Endodermal cell (in vitro differentiated cells): ENCODE measurements at places on chromosomes 12 and 14. TPM values are rescaled to one million over a fixed set of nuclear protein-coding genes. Genes with fewer than 3 reads are reported as not detected.

DNA sequence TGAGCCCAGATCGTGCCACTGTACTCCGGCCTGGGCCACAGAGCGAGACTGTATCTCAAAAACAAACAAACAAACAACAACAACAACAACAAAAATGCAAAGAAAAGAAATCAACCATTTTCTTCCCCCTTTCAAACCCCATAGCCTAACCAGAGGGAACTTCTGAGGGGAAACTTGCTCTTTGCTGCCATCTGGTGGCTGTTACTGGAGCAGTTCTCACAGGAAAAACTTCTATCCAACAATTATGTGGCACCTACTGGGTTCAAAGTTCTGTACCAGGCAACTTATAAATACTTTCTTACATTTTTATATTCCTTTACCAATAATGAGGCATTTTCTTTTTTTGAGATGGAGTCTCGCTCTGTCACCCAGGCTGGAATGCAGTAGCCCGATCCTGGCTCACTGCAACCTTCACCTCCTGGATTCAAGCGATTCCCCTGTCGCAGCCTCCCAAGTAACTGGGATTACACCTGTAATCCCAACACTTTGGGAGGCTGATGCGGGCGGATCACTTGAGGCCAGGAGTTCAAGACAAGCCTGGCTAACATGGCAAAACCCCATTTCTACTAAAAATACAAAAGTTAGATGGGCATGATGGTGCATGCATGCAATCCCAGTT, 50.9 kb upstream of the BICDL1 start:
- DNase-seq, result peak; percentile 92

GRCh38 chr12:91926848-91927247, 218.8 kb downstream of the BTG1 start:
- DNase-seq, result no peak

KCNMB4 gene
- 9.6 and 13.1 TPM in 2 replicates for total RNA-seq

INSM2 gene
- total RNA-seq, result 0.15 to 0.45 TPM (median 0.21 TPM) in 3 replicates

SDSL gene
- 2.0 and 2.4 TPM in 2 replicates for total RNA-seq

- no peak for DNase-seq
These were observed 34.8 kb downstream of the PLXNC1 start for GRCh38 chr12:94182986-94183707.

E2F7 gene
- total RNA-seq, result 18.0 and 21.2 TPM in 2 replicates

DNA sequence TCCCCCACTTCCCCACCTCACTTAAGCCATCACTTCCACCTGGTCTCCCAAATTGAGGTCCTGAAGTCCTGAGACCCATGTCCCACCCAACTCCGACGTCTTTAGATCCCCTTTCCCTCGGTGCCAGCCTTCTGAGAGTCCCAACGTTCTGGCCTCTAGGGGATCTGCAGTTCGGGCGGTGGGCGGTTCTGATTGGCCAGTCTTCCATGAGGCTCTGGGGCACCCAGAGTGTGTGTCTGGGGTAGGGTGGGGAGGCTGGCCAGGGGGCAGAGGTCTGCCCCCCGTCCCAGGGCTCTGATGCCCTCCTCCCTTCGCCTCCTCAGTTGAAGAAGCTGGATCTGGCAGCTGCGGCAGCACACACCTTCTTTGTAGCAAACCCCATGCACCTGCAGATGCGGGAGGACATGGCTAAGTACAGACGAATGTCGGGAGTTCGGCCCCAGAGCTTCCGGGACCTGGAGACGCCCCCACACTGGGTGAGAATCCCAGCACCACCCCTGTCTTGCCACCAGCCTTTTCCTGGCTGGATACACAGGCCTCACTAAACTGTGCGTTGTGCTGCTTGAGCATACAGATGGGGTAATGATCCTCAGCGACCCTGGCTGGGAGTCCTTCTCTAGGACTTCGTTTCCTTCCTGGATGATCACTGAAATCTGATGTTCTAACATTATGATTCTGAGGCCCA, 1.5 kb downstream of the P3H3 start:
- DNase-seq, result no peak

- no peak for DNase-seq
These were observed 36.4 kb upstream of the P2RX7 start for GRCh38 chr12:121096199-121096798.

DNA sequence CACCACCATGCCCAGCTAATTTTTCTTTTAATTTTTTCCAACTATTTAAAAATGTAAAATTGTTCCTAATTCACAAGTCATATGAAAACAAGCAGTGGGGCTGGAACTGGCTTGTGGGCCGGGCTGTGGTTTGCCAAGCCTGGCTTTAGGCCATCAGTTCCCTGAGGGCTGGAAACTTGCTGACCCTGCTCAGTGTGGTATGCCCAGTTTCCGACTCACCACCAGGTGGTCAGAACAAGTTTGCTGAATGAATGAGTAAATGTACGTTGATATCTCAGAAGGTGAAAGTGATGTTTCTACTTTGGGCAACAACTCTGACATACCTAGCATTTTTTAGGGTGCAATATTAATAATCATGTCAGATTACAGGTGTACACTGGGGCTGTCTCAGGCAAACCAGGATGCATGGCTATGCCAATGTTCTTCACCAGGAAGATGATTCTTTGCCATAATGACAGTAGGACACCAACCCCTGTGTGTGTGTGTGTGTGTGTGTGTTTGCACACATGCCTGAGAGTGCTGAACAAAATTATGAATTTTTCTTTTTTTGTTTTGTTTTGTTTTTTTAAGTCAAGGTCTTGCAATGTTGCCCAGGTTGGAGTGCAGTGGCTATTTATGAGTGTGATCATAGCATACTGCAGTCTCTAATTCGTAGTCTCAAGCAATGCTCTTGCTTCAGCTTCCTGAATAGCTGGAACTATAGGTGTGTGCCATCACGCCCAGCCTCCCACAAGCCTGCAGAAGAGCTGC, 106.1 kb downstream of the PTPN11 start:
- peak; percentile 64 for DNase-seq

DNA sequence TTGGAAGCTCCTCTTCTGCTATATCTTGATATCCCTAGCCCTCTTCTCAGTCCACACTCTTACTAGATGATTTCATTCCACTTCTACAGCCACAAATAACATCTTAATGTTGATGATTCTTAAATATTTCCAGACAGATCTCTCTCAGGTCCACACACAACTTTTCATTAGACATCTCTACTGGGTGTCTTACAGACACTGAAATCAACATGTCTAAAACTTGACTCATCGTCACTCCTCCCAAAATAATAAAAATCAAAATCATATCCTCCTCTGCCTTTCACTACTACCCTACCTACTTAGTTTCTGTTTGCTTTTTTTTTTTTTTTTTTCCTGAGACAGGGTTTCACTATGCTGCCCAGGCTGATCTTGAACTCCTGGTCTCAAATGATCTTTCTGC, 11.9 kb downstream of the PRDM4 start:
- no peak for DNase-seq

- DNase-seq, result no peak
These were observed 44.2 kb downstream of the CCDC175 start for GRCh38 chr14:59532419-59532818.

DNA sequence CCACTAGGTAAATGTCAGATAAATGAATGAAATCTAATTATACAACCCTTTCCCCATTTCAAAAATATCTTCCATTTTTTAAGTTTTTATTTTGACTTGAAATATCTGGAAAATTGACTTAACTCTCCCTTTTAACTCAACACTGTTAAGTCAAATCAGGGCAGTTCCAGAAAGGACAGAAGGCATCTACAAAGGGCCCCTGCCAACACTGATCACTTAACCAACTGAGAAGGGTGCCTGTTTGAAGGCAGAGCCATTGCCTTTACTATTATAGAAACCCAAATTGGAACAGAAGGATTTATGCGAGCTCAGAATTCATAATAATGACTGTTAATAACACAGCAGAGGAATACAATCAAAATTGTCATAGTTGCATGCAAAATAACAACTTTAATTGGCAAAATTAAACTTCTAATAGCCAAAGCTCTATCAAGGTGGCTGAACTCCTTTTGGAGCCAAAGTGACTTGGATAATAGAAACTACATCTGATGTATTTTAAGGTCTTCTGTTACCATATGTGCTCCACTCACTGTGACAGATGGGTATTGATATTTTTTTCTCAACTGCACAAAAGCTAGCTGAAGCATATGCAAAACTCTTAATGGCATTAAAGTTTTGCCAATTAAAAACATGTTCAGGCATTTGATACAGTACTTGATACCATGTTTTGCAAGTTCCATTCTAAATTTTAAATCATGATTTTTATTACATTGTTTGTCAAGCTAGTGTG, 383.8 kb downstream of the NOVA1 start:
- no peak for DNase-seq

GRCh38 chr12:116226026-116226425, 51.5 kb downstream of the MED13L start:
- no peak for DNase-seq

MOAP1 gene
- total RNA-seq, result 23.2 to 24.3 TPM (median 23.6 TPM) in 3 replicates

GRCh38 chr14:75315144-75315543, 36.5 kb downstream of the FOS start:
- no peak for DNase-seq

KRT71 gene
- total RNA-seq, result not detected in 2 replicates

SLC25A21 gene
- 1.9 to 4.0 TPM (median 3.2 TPM) in 3 replicates for total RNA-seq

SOX5 gene
- total RNA-seq, result 6.8 to 10.8 TPM (median 8.8 TPM) in 3 replicates

GRCh38 chr12:51958542-51958941, 7.0 kb downstream of the ACVR1B start:
- peak; percentile 33 for DNase-seq

DNA sequence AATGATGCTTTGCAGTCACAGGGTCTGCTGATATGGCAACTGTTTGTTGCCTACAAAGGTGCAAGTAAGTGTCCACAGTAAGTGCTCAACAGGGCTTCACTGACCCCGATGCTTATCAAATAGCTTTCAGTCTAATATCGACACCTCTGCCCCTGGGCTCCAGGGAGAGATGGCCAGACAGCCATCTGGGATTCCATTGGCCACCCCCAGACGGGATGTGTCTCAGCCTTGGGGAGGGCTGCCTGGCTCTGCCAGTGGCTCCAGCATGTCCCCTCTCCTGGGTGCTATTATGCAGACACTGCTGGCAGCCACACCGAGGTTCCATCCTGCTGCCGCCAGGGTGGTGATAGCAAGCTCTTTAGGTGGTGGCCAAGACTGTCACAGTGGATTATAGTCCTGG, 57.4 kb downstream of the DGLUCY start:
- no peak for DNase-seq

- DNase-seq, result peak; percentile 14
These were observed 5.6 kb upstream of the NFATC4 start for GRCh38 chr14:24362241-24362960.

KRT79 gene
- not detected in 2 replicates for total RNA-seq

GRCh38 chr12:119940897-119941296, 48.1 kb upstream of the BICDL1 start:
- no peak for DNase-seq

DNA sequence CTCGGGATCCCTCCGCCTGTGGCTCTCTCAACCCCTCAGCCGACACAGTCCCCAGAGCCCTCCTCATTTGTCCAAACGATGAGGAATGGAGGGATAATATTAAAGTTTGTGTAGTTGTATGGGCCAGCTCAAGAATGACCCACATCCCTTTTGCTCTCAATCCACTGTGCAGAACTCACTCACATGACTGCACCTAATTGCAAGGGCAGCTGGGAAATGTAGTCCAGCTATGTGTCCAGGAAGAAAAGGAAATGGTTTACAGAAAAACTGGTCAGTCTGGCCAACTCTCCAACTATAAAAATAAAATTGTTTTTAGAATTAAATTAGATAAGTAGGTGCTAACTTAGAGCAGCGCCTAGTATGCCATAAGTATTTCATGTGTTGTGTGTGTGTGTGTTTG, 66.6 kb downstream of the GALNT8 start:
- peak; percentile 50 for DNase-seq

SIRT4 gene
- total RNA-seq, result 2.4 and 2.7 TPM in 2 replicates

DNA sequence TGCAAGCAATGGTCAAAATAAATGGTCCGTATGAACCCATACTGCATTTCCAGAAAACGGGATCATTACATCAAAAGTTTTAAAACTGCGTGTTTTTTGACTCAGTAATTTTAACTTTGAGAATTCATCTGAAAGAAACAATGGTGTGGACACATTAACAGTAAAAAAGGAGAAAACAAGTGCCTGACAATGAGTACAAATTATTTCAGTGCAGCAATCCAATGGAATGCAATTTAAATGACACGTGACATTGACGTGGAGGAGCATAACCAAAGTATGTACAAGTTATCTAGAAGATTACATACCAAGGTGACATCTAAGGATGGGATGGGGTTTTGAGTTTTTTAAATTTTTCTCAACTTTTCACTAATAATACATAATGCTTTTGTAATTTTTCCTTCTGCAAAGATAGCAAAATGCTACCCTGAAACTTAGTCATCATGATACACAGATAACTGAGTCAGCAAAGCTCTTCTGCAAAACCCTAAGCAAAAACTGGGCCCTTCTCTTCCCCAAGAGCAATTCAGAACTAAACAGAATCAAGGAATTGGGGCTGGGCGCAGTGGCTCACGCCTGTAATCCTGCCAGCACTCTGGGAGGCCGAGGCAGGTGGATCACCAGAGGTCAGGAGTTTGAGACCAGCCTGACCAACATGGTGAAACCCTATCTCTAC, 20.4 kb downstream of the HNRNPC start:
- no peak for DNase-seq

CD163L1 gene
- total RNA-seq, result 0.23 to 0.44 TPM (median 0.42 TPM) in 3 replicates

DNA sequence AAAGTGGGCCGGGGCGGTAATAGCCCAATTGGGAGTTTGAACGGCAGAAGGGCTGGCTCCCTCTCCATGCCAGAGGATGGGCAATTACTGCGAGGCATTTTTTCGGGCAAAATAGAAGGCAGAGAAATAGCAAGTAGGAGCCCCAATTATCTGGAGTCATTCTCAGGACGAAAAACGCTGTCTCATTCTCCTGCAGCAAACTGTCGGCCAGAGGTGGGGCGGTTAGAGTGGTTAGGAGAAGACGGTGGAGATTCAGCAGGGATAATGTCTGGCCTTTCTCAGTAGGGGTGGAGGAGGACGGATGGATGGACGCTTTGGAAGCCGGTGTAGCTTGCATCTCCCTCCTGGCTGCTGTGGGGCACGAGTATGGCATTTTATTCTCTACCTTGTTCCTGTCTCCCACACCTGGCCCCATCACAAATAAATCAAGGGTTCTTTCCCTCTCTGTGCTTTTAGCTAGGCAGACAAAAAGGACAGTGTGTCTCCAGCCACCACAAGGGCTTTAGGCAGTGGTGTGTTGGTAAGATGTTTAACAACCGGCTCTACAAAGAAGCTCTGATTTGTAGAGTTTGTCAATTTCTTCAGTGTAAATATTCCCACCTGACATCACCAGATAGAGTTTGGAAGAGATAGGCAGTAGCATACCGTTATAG, 140.5 kb upstream of the LHX5 start:
- DNase-seq, result no peak

GRCh38 chr14:54440037-54440436, 1.1 kb downstream of the CNIH1 start:
- DNase-seq, result no peak
